Substantia nigra (tissue), 51 donors: ENCODE measurements at places on chromosomes 1 and 21.

GRCh38 chr1:228197555-228198147, 10.2 kb upstream of the OBSCN start:
- DNase-seq: no peak

DNA sequence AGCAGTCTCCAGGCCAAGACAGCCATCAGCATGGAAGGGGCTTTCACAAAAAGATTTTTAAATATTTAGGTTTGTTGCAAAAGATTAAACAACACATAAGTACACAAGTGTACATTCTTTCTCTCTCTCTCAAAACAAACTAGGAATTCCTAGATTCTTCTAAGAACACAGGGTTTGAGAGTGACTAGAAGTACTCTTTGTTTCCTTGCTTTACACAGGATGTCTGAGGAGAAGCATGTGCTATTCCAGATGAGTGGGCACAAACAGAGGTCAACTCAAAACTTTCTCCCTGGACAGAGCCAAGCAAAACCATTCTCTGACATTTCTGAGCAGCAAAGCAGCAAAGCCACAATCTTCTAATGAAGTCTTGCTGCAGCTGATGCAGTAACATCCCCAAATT, 210.6 kb upstream of the HOOK1 start:
- no peak for DNase-seq

GRCh38 chr1:1262758-1263157, 10.9 kb downstream of the UBE2J2 start:
- DNase-seq: no peak

- no peak for DNase-seq
Observed at GRCh38 chr1:97942161-97943123, 21.6 kb upstream of the DPYD start.

DNA sequence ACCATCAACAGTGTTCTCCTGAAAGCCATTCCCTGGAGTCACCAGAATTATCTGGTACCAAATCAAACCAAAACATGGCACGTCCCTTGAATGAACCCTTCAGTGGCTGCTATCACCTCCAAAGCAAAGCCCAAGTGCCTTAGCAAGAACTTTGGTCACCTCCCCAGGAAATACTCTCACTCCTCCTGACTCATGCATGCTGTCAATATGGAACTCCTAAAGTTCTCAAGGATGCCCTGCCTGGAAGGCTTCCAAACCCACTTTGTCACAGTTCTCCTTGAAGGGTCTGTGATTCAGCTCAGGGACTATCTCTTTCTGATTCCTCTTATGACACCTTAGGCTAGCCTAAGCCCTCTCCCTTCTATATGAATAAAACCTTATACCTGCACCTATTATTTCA, 146.1 kb upstream of the RUNX1 start:
- no peak for DNase-seq

- DNase-seq: no peak
Observed at GRCh38 chr1:117824616-117825015, 104.8 kb downstream of the GDAP2 start.

- DNase-seq: no peak
Observed at GRCh38 chr1:235206533-235207208, 45.6 kb upstream of the RBM34 start.
